ENCODE measurements at places on chromosomes 1 and 21.
A peak's percentile ranks its signal among the peaks of the same experiment; 100 is the strongest.

DNA sequence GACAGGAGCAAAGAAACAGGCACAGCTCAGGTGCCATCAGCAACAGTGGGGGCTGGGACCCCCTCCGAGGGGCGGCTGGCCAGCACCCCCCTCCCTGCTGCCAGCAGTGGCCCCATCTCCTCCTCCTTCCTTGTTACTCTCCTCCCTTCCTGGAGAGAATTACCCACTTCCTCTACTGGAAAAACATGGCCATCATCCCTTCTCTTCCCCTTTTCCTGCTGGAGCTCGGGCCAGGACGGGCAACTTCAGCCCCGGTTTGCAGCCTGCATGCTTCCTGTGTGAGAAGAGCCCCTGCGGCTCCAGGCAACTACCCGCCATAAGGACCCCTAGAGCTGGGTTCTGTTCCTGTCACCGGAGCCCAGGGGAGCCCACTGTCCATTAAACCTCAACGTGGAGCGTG, 17.6 kb downstream of the MEGF6 start:
- no peak for DNase-seq
- no peak overlapping the region for H3K27ac ChIP-seq
- peaks cover 26% of the 10 kb centered on the region for H3K4me1 ChIP-seq
- H3K4me3 ChIP-seq: no peak overlapping the region
- H3K27me3 ChIP-seq: no peaks in the 10 kb centered on the region

- peak within 1 kb of the TSS; percentile 93 for H3K4me3 ChIP-seq
- peak within 1 kb of the TSS; percentile 94 for H3K27ac ChIP-seq
- DNase-seq: peak; percentile 73
- no peaks in the 10 kb centered on the region for H3K27me3 ChIP-seq
These were observed at the start of gene EXO5 for GRCh38 chr1:40508375-40509341. Gene EXO5 (plus strand): TSS chr1:40508767. CDS start chr1:40514545, 5,778 bp downstream.

DNA sequence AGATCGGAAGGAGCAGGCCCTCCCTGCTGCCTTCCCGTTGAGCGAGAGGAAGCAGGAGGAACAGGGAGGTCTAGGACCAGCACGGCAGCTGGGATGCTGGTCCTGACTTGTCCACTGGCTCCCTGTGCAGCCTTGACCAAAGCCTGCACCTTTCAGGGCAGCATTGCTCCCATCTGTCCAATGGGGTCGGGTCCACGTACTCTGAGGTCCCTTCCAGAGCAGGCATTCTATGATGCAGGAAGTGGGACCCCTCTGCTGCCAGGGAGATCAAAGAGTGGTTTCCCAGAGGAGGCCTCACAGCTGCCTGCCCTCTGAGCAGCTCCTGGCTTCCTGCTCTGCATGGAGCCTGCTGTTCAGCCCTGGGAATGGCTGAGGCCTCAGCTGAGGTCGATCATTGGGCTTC, 21.7 kb upstream of the ZNF362 start:
- H3K36me3 ChIP-seq: no peaks in the 10 kb centered on the region
- no peaks in the 10 kb centered on the region for H3K27me3 ChIP-seq
- peaks cover 17% of the 10 kb centered on the region for H3K4me1 ChIP-seq
- H3K4me3 ChIP-seq: no peak overlapping the region

GRCh38 chr1:225733254-225733653, 44.4 kb upstream of the SRP9 start:
- no peaks in the 10 kb centered on the region for H3K36me3 ChIP-seq
- H3K4me3 ChIP-seq: no peak overlapping the region
- peaks cover 5% of the 10 kb centered on the region for H3K4me1 ChIP-seq
- H3K27ac ChIP-seq: no peak overlapping the region
- no peaks in the 10 kb centered on the region for H3K27me3 ChIP-seq

- H3K4me1 ChIP-seq: no peaks in the 10 kb centered on the region
- no peaks in the 10 kb centered on the region for H3K27me3 ChIP-seq
- H3K4me3 ChIP-seq: no peak overlapping the region
- H3K36me3 ChIP-seq: no peaks in the 10 kb centered on the region
These were observed 341.1 kb upstream of the RUNX1 start for GRCh38 chr21:35390013-35390776.

DNA sequence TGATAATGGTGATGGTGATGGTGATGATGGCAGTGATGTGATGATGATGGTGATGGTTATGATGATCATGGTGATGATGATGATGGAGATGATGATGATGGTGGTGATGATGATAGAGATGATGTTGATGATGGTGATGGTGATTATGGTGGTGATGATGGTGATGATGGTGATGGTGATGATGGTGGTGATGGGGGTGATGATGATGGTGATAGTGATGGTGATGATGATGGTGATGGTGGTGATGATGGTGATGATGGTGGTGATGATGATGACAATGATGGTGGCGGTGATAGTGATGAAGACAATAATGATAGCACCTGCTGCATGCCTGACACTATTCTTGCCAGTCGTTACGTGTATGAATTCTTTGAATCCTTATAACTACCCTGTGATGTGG, 317.9 kb upstream of the AJAP1 start:
- no peak overlapping the region for H3K27ac ChIP-seq
- H3K4me3 ChIP-seq: no peak overlapping the region
- H3K27me3 ChIP-seq: no peaks in the 10 kb centered on the region
- no peaks in the 10 kb centered on the region for H3K36me3 ChIP-seq
- DNase-seq: no peak
- no peaks in the 10 kb centered on the region for H3K4me1 ChIP-seq

GRCh38 chr1:1753607-1754005, 24.7 kb downstream of the NADK start:
- peaks cover 42% of the 10 kb centered on the region for H3K36me3 ChIP-seq
- no peaks in the 10 kb centered on the region for H3K27me3 ChIP-seq
- no peaks in the 10 kb centered on the region for H3K4me1 ChIP-seq
